ENCODE measurements at places on chromosomes 2 and 18.

DNA sequence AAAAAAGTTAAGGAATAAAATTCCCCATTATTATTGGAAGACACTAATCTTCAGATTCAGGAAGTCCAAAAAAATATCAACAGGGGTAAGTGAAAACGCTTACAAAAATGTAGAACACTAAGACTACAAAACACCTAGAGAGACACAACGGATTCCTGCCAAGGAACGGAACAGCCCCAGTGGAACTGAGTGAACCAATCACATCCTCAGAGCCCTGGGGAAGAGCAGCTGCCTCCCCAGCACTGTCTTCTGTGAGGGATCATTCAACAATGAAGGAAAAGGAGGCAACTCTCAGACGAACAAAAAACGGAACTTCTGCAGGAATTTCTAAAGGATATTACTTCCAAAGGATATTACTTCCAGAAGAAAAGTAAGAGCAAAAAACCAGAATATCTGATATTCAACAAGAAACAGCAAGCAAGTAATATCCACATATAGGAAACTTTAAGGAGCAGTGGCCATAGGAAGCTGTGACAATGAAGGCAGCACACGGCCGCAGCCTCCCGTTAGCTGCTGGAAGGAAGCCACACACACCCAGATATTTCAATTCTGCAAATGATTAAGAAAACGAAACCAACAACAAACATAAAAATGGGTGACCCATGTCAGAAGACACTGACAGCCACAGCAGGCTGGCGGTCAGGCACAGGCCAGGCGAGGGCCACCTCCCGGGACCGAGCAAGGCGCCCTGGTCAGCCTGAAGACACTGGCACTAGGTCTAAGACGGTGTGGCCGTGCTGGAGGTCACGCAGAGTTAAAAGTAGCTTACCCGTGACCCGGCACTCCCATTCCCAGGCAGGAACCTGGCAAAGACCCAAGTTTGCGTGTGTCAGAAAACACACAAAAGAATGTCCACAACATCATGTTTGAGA, 81.8 kb downstream of the HDAC4 start:
- DNase-seq, result no peak

DNA sequence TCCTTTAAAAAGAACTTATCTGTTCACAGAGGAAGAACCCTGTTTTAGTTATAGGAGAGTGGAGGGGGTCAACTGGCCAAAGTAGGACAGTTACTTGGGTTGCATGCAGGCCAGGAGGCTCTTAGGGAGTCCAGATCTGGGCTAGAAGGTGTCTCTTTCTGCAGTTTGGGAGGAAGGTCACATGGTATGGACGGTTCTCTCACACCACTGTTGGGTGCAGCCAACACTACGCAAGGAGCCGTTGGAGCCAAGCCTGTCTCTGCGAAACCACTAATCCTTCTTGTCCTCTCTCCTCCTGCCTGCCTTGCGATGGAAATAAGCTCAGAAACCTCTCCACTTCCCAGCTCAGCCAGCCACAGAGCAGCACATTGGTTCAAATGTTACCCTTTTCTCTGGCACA, 105.9 kb upstream of the TGFA start:
- DNase-seq, result no peak

DNA sequence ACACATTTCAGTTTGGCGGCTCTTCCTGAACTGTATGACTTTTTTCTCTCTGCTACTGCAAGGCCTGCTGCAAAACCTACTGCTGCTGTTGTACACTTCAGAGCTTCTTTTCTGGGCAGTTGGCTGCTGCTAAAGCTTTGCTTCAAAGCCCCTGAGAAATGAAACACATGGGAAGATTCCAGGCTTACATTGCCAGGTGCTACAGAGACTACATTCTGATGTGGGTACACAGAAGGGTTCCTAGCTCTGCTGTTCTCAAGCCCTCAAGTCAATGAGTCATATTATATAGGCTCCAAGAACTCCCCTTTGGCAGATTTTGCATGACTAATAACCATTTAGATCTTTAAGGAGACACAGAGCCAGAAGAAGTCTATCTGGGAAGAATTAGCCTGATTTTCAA, 12.9 kb upstream of the PGAP1 start:
- no peak for DNase-seq

- DNase-seq, result no peak
These were observed 99.9 kb upstream of the MYO3B start for GRCh38 chr2:170077830-170078569.

GRCh38 chr18:75154997-75155396, 53.9 kb downstream of the PTGR3 start:
- no peak for DNase-seq

- DNase-seq, result no peak
These were observed 104.3 kb downstream of the NDUFA10 start for GRCh38 chr2:239920693-239921365.

- no peak for DNase-seq
These were observed 12.8 kb downstream of the ASIC4 start for GRCh38 chr2:219527076-219527394.

DNA sequence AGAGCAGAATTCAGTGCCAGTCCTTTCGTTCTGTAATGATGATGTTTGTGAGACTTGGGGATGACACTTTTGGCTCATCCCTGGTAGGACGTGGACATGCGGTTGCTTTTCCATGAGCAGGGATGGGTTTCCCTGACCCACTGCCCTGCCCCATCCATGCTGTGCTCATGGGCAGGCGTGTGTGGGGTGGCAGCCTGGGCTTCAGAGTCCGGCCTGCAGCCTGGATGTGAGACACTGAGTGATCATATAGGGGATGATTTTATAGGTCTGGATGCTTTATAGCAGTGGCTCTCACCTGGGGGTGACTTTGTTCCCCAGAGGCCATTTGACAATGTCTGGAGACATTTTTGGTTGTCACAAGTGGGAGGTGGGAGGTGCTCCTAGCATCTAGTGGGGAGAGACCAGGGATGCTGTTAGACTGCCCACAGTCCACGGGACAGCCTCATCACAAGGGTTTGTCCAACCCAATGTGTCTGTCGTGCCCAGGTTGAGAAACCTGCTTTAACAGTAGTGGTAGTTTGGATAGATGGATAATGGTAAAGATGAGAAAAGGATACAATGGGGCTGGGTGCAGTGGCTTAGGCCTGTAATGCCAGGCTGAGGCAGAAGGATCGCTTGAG, 38.9 kb downstream of the LDLRAD4 start:
- no peak for DNase-seq

- DNase-seq, result no peak
These were observed 30.5 kb downstream of the LRP1B start for GRCh38 chr2:142100139-142100873.

- DNase-seq, result no peak
These were observed 58.2 kb upstream of the HDAC4 start for GRCh38 chr2:239459056-239459455.

All from AG08396 (cell line).